ENCODE measurements at places on chromosomes 5 and 9. TPM values are rescaled to one million over a fixed set of nuclear protein-coding genes. Genes with fewer than 3 reads are reported as not detected.

DNA sequence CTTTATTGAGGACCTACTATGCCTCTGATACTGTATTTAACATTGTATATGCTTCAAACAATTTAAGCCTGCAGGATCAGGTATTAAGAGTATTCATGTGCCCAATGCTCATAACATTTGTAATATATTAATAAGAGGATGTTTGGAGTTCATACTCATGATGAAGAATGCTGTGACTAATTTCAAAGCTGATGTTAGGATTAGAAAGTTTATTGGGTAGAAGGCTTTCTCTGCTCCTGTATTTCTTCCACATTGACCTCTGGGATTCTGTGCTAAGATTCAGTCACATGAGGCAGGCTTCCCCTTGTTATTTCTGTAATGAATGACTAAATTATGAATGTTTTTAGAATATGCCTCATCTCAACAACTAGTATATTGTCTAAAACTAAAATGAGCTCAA is 456.4 kb downstream of the NFIB start:
- DNase-seq: no peak

DNA sequence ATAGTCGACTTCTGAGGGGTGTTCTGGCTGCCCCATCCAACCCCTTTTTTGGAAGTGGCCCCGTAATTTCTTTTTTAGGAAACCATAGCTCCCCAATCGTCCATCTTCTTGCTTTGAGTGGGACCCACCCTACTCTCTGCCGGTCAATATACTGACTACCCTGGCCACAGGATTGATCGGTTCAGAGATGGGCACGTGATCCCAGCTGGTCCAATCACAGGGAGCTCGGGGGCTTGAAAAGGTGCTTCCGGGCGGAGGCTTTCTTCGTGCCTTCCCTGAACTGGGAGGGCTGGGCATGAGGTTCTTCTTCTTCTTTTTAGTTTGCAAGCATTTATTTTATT is 78.7 kb upstream of the SH3PXD2B start:
- no peak for DNase-seq

- no peak for DNase-seq
These were observed 1012.8 kb downstream of the MAT2B start for GRCh38 chr5:164518067-164518740.

DNA sequence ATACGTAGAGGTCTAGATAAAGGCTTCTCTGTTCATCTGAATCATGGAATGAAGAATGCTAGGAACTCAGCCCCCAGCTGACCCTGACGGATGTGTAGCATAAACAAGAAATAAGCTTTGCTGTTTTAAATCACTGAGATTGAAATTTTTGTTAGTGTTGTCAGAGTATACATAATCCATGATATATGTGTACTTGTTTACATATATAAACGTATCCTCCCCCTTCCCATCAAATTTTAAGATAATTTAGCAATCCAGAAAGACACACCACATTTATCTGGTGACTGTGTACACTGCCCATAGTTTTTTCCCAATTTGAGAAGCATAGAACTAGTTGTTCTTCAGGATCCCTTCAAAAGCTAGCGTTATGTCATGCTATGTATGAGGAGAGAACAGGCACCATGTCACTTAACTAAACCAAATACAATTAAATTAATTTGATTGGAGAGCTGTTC is 80.8 kb upstream of the OSMR start:
- DNase-seq: no peak

DNA sequence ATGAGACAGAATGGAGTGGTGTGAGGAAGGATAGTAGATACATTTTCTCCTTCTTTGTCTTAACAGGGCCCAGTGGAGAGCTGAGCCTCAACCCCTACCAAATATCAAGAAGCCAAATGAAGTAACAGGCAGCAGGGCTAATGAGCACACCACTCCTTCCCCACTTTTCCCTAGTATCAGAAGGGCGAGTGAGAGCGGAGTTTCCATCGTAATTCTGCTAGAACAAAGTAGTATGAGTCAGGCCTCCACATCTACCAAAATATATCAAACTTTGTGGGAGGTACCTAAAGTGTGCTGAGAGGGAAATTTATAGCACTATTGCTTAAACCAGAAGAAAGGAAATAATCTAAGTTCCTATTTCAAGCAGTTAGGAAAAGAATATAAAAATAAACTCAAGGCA is 769.0 kb upstream of the RGMB start:
- DNase-seq: no peak

GRCh38 chr5:33650911-33651310 is 210.1 kb downstream of the TARS1 start:
- DNase-seq: no peak

The SLC1A1 gene
- not detected for total RNA-seq

GRCh38 chr9:94900222-94901018 is 173.9 kb downstream of the AOPEP start:
- no peak for DNase-seq

GRCh38 chr5:166540156-166540555 is 1751.3 kb upstream of the WWC1 start:
- no peak for DNase-seq

- DNase-seq: no peak
These were observed 10.6 kb upstream of the PARP8 start for GRCh38 chr5:50655810-50656205.

- DNase-seq: no peak
These were observed 37.0 kb downstream of the SH3PXD2B start for GRCh38 chr5:172417130-172417841.

The TTLL11 gene
- total RNA-seq: 3.1 TPM

DNA sequence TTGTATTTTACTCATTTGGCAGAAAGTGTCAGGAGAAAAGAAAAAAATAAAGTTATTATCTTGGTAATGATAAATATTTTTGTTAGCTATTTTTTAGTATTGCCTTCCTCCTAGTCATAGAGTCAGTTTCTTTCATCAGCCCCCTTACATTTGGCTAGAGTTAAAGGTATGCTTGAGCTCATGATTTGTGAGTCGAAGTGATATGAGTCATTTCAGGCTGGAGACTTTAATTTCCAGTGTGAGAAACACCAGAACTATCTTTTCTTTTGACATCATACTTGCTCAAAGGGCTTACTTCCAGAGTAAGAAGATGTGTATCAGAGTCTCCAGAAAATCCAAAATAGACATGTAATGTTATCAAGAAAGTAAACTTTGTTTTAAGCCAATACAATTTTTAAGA is 746.7 kb upstream of the TYRP1 start:
- no peak for DNase-seq

- DNase-seq: no peak
These were observed 356.3 kb downstream of the CSNK1G3 start for GRCh38 chr5:123868267-123868666.

DNA sequence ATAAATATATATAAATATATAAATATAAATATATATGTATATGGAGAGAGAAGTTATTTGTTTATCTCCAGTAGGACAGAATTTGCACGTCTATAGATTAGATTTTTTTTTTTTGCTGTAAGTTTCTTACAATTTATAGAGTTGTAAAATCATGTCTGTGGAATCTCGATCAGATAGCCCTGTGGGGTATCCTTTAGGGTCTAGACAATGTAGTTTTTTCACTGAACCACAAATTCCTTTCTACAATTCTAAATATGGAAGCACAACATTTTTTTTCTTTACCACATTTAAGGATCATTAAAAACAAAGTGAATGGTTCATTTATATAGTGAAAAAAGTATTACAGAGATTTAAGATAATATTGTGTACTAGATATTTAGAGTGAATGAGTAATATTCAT is 384.2 kb upstream of the ZNF608 start:
- DNase-seq: no peak

All from HepG2 (cell line).